ENCODE measurements at places on chromosomes 3 and 15.
A peak's percentile ranks its signal among the peaks of the same experiment; 100 is the strongest.

- no peak for DNase-seq
Observed at GRCh38 chr3:56629451-56629850, 53.6 kb downstream of the TASOR start.

DNA sequence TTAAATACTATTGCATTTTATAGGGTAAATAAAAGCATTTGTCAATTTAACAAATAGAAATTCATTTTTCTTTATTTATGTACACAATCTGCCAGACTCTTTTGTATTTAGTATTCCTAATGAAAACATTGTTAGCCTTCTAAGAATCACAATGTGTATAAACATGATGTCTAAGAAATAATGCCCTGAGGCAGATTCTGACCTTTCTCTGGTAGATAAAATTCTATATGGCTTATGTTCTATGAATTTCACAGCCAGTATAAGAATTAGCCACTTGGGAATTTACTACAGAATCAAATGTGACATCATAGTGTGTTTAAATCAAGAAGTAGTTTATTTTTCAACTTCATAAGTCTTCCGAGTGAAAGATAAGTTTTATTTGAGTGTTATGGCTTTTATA lies 457.4 kb downstream of the ZIC1 start:
- no peak for DNase-seq

GRCh38 chr3:15633766-15634598 lies 32.4 kb downstream of the BTD start:
- DNase-seq: no peak

DNA sequence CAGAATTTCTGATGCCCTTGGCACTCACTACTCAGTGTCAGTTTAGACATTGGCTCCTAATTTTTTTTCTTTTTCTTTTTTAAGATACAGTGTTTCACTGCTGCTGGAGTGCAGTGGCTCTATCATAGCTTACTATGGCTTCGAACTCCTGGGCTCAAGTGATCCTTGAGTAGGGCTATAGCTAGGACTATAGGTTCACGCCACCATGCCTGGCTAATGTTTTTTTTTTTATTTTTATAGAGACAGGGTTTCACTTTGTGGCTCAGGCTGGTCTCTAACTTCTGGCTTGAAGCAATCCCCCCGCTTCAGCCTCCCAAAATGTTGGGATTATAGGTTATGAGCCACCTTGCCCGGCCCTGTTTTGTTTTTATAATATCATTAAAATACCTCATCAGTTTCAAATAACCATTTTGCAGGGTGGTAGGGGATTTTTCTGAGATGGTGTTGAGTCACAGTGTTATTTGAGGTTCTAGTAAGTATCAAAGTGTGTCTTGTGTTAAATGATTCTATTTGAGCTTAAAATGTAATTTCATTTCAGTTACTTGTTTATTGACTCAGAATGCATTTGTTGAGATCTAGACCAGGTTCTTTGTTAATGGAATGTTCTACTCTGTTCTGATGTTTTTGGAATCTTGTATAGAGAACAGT lies 7.0 kb downstream of the FNDC3B start:
- peak; percentile 47 for DNase-seq

DNA sequence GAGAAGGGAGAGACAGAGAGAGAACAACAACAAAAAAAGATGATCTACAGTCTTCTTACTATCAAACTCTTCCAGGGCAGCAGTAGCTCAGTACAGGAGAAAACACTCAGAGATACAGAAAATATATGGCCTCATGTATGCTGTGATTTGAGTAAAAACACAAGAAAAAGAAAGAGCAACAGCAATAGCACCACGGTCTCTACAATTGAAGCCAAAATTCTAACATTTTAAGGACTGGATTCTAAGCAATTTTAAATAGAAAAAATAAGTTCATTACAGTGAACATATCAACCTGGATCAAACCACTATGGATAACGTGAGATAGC lies 43.5 kb upstream of the ALCAM start:
- DNase-seq: no peak

DNA sequence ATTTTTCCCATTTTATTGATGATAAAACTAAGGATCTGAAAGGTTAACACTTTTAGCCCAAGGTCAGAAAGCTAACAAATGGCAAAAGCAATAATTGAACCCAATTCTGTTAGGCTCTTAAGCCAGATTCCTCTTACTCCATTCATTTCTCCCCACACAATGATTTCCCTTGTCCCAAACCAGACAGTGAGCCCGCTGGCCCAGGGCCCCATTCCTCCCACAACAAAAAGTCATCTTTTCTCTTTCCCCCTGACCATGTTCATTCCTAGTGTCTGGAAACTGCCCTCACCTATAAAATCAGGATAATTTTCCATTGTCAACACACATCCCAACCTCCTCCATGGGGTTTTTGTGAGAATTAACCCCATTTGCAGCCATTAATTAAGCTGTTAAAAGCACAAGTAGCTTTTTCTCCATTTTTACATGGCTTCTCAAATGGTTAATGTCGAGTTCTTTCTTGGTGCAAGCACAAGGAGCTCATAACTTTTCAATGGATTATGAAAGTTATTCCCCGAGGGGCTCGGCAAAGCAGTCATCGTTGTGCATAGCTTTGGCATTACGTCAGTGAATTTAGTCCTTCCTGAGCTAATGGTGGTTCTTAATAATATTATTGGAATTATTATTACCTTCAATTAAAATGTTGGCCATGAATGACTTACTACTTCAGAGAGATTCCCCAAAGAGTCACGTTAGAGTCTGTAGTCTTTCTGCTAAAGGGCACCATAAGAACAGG lies 151.0 kb upstream of the WNT5A start:
- peak; percentile 75 for DNase-seq

- no peak for DNase-seq
Observed at GRCh38 chr3:140588558-140588957, 89.3 kb upstream of the TRIM42 start.

Measured in cardiac fibroblast (primary cell).